Natural killer cell treated with Interleukin-12 subunit alpha and Interleukin-12 subunit beta and Interleukin-15 and Interleukin-18, amount 100 ng/mL, for 72 hours (primary cell): ENCODE measurements at places on chromosomes 6 and 20.

DNA sequence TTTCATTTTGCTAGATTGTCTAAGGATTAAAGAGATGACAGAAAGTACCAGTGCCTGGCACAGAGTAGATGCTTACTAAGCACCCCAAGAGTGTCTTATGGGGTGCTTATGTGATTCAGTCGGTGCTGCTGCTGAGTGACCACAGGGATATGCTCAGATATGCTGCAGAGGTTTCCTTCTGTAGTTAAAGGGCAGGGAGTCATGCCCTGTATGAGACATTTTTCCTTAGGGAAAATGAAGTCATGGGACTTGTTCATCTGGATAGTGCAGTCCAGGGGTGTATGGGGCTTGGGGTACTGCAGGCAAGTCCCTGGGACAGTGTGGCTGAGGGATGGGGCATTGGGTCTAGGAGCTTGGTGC is 25.1 kb downstream of the TOX2 start:
- no peak for DNase-seq

- DNase-seq: no peak
Observed at GRCh38 chr20:63196768-63197470, 19.0 kb downstream of the YTHDF1 start.

- peak; percentile 87 for DNase-seq
Observed at GRCh38 chr6:28258877-28259777, at the start of gene NKAPL. Gene NKAPL (plus strand): TSS chr6:28259297. CDS start chr6:28259372, 75 bp downstream.

- no peak for DNase-seq
Observed at GRCh38 chr20:14775778-14776177, 438.4 kb upstream of the FLRT3 start.

DNA sequence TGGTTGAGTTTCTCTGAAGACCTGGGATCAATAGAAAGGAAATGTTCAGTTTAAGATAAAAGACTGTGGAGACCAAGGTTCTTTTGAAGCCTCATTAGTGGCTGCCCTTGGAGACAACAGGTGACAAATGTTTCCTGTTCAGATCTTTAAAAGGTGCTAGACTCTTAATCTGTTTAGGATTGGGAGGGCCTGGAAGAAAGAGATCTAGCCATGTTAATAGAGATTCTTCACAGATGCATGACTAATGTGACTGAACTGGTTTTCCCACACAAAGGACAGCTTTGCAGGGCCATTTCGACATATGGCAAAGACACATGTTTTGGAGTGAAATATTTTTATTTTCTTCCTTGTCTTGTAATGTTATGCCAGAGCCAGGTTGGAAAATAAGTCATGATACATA is 82.2 kb downstream of the WDR27 start:
- DNase-seq: no peak

DNA sequence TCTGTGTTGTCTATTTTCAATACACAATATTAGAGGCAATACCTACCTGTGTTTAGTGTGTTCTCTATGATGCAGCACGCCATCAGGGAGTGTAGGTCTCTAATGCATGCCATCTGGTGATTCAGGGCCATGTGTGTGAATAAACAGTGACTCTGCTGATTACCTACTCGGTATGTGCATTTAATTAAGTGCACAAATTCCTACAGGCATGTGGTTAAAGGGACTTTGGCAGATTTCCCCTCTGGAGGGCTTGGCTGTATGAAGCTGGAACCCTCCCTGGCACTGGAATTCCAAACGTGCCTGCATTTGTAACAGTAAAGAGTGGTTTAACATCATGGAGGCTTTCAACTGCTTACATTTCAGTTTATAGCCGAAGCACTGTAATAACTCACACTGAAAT is 401.5 kb upstream of the SASH1 start:
- DNase-seq: no peak

DNA sequence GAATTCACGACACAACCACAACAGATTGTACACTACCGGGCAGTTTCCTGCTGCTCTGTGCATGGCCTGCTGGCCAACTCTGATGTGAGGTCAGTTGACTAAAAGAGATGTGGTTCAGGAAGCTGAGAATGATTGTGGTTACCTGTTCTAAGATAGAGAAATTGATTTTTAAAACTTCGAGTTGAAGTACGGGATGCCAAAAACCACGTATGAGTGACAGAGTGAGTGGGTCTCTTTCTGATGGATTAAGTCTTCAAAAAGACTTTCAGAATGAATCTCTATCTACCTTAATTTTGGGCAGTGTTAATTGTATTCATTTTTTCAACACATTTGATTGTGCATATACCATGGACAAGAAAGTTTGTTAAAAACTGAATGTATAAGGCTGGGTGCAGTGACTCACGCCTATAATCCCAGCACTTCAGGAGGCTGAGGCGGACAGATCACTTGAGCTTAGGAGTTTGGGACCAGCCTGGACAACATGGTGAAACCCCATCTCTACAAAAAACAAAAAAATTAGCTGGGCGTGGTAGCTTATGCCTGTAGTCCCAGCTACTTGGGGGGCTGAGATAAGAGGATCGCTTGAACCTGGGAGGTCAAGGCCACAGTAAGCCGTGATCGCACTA is 121.2 kb downstream of the SGK1 start:
- DNase-seq: no peak

DNA sequence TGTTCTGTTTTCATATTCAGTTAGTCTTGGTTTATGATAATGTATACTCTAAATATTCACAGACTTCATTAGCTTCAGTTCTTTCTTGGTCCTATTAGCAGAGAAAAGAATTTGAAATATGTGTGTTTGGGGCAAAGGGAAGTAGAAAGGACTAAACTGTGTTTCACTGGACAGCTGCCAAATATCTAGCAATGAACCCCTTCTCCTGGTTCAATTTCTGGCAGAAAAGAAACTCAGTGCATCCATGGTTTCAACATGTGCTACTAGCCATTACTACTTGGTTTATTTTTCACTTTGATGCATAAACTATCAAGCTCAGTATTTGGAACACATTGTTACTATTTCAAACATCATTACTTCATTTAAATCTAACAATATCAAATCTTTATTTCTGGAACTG is 43.6 kb downstream of the FBXL4 start:
- DNase-seq: no peak

DNA sequence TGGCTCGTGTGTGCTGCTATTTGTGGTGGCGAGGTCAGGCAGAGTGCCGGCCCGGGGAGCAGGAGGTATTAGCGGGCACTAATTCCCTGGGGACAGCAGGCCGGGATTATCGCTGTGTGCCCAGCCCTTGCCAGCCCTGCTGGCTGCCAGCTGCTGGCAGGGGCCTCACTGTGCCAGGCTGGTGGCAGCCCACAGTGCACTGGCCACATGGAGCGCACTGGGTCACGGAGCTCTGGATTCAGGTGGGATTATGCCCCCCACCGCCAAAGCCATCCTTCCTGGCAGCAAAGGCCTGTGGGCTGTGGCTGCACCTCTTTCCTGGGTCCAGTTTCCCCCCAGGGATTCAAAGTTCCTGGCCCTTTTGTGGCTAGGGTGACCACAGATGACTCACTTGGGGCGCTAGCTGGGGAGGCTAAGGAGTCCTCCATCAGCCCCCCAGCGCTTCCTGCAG is 59.7 kb downstream of the YTHDF1 start:
- no peak for DNase-seq

GRCh38 chr6:15505463-15505918 is 157.3 kb downstream of the DTNBP1 start:
- DNase-seq: no peak

GRCh38 chr20:40481337-40481736 is 207.7 kb downstream of the MAFB start:
- no peak for DNase-seq

DNA sequence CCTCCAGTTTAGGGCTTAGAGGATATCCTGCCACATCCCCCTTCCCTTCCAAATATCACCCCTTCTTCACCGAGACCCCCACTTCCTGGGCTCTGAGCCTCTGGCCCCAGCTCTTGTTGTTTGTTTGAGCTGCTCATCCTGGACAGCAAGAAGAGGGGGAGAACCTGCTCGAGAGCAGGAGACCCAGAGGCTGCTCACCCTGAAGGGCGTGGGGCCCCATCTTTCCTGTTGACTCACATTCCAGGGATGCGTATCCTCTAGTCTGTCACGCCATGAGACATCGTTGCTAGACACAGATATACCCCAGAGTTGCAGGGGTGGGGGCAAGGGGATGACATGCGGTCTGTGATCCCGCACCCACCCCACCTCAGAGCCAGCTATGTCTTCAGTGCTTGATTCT is 5.7 kb upstream of the TNXB start:
- no peak for DNase-seq

- DNase-seq: no peak
Observed at GRCh38 chr20:45341939-45342854, 6.0 kb downstream of the SDC4 start.

DNA sequence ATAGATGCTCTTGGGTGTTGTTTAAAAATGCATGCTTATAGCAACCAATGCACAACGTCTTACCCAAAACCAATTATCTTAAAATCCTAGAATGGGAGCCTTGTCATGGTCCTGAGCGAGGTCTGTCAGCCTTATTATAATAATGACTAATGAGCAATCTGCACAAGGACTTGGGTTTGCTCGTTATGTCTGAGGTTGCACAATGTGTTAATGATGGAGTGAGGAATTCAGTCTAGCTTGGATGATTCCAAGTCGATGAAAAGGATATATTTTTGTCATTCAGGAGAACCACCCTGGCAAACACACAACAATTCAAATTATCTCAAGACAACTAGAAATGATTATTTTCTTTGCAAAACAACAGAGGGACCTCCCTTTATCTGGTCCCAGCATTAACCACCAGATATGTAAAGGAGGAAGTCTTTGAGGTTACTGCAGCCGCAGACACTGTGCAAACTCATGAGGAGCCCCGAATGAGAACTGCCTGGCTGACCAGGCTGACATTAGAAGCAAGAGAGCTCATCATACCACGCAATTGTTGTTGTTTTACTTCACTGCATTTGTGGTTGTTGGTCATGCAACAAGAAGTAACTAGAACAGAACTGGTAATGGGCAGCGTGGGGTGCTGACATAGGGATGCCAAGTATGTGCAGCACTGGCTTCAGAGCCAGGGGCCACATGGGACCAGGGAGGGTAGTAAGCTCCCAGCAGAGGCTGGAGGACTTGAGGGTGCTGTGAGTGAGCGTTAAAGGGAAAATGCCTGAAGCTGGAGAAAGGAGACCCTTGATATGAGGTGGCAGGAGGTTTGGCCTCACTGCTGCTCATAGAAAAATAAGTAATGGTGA is 488.3 kb downstream of the CDH26 start:
- no peak for DNase-seq

DNA sequence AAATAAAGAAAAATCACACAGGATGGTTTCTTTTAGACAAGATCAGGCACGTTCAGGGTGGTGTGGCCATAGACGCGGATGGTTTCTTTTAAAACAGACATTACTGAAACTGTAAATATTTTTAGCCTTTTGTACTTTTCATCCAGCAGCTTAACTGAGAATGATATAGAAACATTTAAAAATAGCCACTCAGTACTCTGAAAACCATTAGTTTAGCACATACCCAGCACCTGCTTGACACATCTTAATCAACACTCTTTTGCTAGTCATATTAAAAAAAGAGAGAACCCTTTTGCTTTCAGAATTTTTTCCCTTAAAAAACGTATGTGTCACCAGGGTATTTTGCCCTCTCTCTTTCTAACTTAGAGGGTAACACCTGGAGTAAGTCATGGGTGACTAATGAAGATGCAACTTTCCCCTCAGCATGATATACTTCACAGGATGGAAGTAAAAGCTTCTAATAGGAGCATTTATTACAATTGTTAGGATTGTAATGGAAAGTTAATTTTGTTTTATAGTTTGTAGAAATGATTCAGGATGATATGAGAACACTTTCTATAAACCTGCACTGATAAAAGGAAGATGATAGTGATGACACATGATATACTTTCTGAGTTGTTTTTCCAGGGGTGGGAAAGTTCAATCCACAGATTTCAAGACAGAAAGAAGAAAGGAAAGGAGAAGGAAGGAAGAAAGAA is 45.2 kb downstream of the BACH2 start:
- DNase-seq: no peak

DNA sequence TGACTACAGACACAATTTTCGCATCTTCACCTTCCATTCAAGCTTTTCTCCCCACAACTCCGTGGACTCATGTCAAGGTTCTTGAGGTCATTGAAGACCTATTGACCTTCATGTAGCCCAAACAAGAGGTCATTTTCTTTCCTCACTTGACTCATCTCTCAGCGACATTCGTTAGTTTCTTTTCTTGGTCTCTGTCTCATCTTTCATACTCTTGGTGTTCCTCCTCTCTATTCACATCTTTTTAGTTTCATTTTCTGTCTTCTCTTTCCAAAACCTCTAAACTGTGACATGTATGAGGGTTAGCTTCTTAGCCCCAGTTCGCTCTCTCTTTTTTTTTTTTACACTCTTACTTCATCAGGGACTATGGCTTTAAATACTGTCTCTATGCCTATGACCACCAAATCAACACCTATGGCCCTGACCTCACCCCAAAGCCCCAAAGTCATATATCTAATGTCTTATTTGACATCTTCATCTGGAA is 128.6 kb upstream of the BACH2 start:
- no peak for DNase-seq

- DNase-seq: no peak
Observed at GRCh38 chr20:16064989-16065707, 508.1 kb downstream of the KIF16B start.

DNA sequence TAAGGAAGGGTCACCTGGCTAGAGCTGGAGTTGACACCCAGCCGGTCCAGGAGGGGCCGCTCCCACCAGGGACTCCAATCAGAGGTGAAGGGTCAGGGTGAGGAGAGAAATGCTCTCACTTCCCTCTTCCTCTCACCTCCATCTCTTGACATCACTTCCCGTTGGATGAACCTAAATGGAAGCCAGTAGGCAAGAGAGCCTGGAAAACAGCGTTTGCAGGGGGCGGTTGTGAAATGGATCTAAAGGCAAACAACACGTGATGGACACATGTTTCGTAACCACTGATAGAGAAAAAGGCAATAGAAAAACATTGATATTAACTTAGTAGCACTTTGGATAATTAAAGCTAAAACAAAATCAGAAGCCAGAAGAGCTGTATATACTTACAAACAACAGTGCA is 105.6 kb upstream of the FOXA2 start:
- DNase-seq: no peak

DNA sequence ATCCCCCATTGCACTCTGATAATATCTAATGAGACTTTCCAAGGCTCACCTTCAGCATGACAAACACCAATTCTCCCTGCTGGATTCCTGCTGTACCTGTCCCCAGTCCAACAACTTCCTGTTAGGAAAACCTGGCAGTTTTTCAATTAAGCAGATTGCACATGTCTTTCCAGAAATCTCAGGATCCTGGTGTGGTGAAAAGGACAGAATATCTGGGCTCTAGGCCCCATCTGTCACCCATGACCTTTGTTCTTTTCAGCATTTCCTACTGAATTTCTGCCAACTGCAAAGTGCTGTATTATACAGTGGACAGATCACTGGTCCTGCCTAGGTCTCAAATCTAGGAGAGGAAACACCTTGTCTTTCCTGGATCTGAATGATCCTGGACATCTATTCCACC is 27.7 kb upstream of the DTNBP1 start:
- DNase-seq: no peak
